ENCODE measurements at places on chromosomes 6 and 20.

DNA sequence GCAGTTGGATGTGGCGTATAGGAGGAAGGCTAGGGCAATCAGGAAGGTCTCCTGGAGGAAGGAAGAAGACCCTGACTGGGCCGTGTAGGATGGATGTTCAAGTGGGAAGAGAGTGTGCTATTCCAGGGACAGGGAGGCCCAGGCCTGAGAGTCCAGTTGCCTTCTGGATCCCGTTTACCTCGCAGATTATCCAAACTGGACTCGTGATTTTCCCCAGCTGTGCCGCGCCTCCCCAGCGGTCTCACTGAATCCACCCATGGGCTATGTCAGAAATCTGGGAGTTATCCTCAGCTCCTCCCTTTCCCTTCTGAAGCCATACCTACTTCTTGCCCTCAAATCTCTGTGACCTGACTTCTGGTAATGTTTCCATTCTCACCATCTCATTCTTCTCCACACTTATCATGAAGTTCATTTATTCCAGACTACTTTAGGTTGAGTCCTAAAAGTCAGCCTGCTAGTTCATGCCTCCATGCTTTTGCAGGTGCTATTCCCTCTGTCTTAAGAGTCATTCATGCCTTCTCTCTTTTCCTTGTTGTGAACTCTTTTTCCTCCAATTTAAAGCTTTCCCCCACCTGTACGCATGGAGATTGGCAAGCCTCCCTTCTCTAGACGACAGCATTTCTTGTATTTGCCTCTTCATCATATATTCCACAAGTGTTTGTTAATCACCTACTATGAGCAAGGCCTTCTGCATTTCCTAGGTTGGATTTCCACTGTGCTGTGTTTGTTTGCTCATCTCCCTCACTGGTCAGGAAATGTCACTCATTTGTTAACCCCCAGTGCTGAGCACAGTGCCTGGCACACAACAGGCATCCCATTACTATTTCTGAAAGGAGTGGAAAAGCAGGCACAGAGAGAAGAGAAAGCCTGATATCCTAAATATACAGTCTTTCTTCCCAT is 2.7 kb downstream of the SDCBP2 start:
- no peak for DNase-seq

GRCh38 chr6:153172815-153173214 is 41.7 kb upstream of the RGS17 start:
- no peak for DNase-seq

DNA sequence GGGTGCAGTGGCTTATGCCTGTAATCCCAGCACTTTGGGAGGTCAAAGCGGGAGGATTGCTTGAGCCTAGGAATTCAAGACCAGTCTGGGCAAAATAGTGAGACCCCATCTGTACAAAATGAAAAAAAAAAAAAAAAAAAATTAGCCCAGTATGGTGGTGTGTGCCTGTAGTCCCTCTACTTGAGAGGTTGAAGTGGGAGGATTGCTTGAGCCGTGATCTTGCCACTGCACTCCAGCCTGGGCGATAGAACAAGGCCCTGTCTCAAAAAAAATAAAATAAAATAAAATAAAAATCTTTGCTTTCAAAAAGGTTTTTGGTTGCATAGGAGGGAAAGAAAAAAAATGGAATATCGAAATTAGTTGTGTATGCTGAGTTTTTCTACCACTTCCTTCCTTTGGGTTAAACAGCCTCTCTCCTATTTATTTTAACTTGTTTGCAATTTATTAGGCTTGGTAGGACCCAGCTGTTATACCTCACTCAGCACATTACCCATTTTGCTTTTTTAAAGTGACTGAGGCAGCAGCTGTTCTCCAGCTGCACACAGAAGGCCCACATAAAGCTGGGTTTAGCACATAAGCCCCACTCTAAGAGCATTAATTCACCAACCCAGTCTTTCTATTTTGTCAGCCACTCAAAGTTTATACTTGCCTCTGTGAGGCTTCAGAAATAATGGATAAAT is 152.3 kb downstream of the ZFAND3 start:
- DNase-seq: no peak

DNA sequence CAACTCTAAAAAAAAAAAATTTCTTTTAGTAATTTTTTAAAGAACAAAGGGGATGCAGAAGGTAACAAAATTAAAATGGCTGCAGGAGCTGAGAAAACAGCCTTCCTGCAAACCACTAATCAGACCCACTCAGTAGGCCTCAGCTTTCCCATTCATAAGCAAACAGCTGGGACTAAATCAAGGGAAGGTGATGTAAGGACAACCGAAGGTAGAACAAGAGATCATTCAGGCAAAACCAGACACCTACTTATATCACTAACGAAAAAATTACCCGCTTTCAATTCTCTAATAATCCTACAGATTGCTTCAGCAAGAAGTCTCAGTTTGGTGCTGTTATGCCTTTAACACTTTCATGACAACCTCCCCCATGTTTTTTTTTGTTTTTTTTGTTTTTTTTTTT is 124.0 kb downstream of the ZMYND8 start:
- no peak for DNase-seq

DNA sequence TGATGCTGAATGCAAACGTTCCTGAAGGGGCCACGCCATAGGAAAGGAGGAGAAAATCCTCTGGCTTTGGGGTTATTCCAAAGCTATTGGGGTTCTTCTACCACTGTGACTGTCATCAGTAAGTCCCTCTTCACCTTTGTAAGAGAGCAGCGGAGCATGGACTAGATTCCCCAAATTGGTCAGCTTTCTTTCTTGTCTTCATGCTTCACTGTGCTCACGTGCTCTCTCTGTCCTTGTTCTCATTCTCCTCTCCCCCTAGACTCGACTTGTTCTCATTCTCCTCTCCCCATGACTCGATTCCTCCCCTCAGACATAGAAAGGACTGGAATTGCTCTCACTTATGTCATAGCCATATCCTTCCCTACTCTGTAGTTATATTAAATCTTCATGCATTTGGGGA is 54.8 kb upstream of the ADGRG6 start:
- no peak for DNase-seq

DNA sequence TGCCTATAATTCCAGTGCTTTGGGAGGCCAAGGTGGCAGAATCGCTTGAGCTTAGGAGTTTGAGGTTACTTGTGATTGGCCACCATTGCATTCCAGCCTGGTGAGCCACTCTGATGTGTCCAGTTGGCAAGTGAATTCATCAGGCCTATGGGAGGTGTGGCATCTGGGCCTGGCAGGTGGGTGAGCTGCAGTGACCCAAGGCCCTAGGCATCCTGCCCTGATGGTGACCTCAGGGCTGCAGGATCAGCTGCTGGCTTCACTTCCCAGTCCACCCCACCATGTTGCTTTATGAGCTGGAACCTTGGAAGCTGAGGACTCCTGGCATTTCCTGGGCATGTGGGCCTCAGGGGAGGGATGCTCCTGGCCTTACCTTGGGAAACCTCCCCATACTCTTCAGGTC is 20.5 kb downstream of the RSPH9 start:
- no peak for DNase-seq

DNA sequence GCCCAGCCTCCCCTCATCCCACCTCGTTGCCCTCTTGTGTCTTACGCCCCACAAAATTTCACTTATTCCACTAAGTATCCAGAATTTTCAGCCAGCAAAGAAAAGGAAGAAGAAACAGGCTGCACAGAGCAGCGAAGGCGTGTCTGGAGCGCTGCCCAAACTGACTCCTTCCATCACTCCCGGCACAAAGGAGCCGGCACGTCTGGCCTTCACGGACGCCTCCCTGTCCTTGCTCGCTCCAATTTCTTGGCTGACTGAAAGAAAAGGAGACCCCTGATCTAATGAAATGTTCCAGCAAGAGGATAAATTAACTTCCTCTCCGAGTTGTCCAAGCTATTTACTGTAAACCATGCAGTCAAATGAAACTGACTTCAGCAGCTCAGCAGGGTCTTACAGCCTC is 152.3 kb upstream of the CDH4 start:
- DNase-seq: no peak

DNA sequence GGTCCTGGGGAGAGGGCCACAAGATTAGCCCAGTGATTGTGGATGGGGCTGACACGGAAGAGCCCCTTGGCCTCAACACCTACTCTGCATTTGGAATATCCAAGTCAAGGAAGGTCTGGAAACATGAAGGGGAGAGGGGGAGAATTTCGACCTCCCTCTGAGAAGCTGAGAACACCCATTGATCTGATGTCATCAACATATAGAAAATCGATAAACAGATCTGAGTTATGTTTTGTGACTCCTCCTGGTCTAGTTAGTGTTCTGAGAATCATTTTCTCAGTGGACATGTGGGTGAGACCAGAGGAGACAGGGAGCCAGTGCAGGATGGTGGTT is 108.0 kb downstream of the SLC22A3 start:
- no peak for DNase-seq

DNA sequence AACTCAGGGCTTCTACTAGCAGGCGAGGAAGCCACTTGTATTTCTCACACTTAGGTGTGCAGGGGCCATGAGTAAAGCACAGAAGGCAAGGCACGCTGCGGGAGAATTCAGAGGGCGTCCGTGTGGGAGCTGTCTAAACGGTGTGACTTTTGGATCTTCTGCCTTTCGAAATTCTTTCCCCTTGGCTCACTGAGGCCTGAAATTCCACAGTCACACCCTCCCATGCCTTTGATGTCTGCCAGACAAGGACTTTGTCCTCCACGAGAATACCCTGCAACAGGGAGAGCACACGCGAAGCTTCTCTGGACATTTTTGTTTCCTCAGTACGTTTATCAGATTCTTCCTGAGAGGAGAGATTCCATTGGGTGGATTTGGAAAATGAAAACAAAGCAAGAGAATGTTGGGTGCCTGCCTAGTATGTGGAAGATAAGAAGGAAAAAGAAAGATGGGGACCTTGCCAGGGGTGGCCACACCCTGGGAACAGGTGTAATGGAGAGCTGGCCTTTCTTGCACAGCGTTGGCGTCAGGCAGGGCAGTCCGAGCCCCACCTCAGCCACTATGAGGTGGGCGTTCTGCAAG is 235.7 kb downstream of the MYLK4 start:
- no peak for DNase-seq

Data from midbrain (tissue), 1 donor.